Mesenteric fat pad (tissue), 1 donor: ENCODE measurements at places on chromosomes 6 and 20.

- no peak for DNase-seq
Measured at GRCh38 chr6:136365776-136366354, 76.2 kb upstream of the BCLAF1 start.

GRCh38 chr6:32790306-32790705, 26.5 kb downstream of the HLA-DOB start:
- DNase-seq: no peak

DNA sequence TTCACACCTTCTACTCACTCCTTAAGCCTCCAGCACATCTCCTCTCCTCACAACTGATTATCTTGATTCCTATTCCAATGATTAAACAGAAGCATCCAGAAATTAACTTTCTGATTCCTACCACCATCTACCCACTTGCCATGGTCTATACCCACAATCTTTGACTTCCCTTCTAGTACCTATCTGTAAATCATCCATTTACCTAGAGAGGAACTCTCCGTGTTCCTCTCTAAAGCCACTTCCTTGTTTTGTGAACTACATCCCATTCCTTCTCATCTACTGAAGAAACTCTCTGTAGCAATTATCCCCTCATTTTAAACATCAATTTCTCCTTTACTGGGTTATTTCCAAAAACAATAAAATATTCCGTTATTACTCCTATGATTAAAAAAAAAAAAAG, 167.3 kb downstream of the ARHGAP18 start:
- no peak for DNase-seq

- DNase-seq: no peak
Measured at GRCh38 chr20:53824779-53825178, 231.1 kb upstream of the ZNF217 start.

DNA sequence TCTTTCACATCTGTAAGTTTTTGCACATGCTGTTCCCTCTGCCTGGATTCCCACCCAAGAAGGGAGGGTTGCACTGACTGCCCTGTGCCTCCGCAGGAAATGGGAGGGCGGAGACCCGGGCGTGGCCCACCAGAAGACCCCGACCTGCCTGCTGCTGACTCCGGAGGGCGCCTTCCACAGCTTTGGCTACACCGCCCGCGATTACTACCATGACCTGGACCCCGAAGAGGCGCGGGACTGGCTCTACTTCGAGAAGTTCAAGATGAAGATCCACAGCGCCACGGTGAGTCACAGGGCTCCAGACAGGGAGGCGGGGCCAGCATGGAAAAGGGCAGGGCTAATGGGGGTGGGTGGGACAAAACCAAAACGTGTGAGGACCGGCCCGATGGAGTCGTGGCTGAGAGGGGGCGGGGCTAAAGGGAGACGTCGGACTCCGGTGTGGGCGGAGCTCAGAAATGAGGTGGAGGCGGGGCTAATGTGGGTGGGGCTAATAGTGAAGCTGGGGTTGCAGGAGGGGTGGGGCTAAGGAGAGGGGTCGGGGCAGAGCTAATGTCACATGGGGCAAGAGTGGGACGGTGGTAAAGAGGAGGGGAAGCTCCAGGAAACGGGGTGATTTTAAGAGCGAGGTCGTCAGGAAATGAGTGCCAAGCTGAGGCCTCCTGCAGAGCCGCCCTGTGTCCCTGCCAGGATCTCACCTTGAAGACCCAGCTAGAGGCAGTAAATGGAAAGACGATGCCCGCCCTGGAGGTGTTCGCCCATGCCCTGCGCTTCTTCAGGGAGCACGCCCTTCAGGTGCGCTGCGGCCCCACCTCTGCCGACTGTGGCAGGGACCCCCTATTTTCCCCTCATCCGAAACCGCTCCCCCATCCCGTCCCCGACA, 12.6 kb downstream of the HSPA12B start:
- DNase-seq: no peak

DNA sequence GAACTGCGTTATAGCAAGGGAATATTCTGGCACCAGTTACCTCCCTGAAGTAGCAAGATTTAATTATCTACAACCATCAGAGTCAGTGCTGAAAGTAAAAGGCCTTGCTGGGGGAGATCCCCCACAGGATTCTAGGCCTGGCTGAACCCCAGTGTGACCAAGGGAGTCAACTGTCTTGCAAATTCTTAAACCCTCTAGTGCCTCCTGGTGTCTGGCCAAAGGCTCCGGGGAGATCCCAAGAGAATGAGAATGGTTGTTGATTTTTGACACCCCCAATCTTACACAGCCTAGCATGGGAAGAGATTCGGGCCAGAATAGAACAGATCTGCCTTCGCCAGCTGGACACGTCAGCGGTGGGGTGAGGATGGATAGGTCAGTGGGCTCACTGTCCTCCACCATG, 179.4 kb downstream of the ERMARD start:
- DNase-seq: no peak

DNA sequence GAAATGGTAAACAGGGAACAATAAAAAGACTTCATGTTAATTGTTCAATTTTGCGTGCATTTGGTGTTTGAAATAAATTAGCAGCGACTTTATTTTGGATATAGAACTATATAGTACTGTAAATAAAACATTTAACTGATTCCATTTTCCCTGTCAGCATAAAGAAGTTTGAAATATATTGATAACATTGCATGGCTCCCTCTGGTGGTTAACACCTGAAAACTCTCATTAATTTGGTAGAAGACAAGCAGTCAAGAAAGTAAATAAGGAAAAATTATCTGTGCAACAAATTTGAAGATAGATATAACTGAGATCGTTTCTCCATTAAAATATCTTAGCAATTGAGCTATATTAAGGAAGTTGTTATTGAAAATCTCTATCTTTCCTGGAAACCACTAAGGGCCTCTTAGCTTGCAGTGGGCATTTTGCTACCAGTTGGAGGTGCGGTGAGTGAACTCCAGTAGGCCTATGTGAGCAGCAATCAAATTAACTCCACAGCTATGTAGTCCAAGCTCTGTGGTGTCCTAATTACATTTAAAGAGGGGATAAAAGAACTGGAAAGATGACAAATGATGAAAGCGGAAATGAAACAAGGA, 435.7 kb upstream of the FKBP1C start:
- no peak for DNase-seq

DNA sequence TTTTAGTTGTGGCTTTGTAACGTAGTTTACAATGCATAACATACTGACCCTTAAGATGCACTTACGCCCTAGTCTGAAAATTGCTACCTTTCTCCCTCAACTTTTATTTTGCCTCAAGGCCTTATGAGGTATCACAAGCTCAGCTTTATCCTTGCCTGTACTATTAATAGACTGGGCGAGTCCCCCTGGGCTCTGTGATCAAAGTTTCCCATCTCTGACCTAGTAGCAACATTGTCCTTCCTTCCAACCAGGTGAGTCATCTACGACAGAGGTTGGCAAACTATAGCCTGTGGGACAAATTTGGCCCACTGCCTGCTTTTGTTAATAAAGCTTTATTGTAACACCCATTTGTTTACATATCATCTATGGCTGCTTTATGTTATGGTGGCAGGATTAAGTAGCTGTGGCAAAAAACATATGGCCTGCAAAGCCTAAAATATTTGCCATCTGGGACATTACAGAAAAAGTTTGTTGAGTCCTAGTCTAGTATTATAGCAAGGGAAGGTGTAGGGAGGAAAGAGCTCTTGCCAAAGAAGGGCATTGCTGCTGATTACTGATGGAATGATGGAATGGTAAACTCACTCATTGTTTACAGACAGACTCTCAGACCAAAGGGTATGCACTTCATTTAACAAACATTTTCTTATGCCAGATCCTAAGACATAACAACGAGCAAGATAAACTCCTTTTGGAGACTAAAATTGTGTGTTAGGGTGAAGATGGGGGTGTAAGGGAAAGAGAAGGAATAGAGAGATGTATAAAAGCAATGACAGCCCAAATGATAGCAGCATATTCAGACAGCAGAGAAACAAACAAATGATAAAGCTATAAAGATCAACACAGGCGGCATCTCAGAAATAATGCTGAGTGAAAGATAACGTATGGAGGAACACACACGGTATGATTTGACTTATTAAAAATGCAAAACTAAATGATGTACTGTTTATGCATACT, 74.2 kb downstream of the SLC22A23 start:
- DNase-seq: no peak

- no peak for DNase-seq
Measured at GRCh38 chr20:39036851-39037250, 74.7 kb downstream of the DHX35 start.

DNA sequence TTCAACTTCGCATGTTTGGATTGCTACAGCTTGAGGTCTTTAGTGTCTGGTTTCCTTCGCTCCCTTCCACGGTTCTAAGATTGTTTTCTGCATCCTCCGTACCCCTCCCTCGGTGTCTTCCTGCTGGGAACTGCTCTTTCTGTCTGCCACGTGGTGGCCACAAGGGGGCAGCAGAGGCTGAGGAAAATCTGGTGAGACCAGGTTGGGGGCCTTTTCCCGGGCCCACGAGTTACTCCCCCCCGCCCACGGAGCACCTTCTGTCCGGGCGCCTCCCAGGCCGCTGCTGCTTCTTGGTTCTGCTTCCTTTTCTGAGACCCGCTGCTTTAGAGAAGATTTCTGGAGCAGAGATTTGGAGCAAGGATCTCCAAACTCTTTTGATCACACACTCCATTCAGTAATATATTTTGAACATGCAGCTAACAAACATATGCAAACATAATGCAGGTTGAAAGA, 21.1 kb upstream of the NOTCH4 start:
- DNase-seq: no peak

DNA sequence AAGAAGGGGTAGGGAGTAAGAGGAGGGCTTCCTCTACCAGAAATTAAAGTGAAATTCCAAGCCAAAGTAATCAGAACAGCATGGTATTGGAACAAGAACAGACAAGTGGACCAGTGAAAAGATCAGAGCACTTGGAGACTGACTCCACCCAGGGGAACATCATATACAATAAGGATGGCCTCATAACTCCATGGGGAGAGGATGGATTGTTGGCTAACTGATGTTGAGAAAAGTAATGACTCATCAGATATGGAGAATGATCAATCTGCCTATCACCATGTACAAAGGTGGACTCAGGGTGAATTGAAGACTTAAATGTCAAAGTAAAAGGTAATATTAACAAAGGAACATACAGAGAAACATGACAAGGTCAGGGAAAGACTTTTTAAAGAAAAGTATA, 12.8 kb downstream of the SLC22A3 start:
- no peak for DNase-seq

GRCh38 chr20:19652591-19653026, 105.4 kb upstream of the RIN2 start:
- no peak for DNase-seq

GRCh38 chr6:151357758-151358436, 33.5 kb downstream of the ZBTB2 start:
- no peak for DNase-seq

GRCh38 chr20:8557711-8558110, 425.6 kb downstream of the PLCB1 start:
- DNase-seq: no peak
